ENCODE measurements at places on chromosomes 12 and 14. TPM values are rescaled to one million over a fixed set of nuclear protein-coding genes. Genes with fewer than 3 reads are reported as not detected.

GRCh38 chr12:32301216-32301615, 98.1 kb upstream of the FGD4 start:
- no peak for DNase-seq

- no peak for DNase-seq
Measured at GRCh38 chr12:70251661-70252060, 8.4 kb downstream of the CNOT2 start.

DNA sequence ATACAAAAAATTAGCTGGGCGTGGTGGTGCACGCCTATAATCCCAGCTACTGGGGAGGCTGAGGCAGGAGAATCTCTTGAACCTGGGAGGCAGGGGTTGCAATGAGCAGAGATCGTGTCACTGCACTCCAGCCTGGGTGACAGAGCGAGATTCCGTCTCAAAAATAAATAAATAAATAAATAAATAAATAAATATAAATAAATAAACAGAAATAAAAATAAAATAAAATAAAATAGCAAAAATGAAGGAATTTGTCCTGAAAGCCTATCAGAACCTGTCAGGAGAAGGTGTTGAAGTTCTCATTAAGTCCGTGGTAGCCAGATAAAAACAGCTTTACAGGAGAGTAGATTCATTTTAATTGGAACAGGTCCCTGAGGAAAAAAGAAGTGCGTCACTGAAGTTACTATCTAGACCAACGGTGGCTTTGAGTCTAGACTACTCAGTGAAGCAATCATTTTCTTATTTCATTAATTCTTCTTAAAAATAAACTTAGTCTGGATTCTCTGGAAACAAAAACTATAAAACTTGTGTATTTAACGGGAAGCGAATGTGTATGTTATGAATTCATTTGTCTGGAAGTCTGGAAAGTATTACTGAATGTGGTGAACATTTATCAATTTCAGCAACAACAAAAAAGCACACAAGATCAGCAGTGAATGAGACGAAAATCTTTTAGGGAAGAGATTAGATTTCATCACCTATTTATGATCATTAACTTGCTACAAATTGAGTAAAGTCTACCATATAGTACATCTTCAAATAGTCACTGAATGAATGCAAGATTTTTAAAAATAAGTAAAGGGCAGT, 248.5 kb upstream of the PDE3A start:
- no peak for DNase-seq

DNA sequence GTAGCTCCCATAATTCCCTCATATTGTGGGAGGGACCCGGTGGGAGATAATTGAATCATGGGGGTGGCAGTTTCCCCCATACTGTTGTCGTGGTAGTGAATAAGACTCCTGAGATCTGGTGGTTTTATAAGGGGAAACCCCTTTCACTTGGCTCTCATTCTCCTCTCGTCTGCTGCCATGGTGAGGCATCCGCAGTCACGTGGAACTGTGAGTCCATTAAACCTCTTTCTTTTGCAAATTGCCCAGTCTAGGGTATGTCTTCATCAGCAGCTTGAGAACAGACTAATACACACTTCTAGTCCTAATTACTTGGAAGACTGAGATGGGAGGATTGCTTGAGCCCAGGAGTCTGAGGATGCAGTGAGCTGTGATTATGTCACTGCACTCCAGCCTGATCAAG, 64.4 kb downstream of the TMX1 start:
- no peak for DNase-seq

DNA sequence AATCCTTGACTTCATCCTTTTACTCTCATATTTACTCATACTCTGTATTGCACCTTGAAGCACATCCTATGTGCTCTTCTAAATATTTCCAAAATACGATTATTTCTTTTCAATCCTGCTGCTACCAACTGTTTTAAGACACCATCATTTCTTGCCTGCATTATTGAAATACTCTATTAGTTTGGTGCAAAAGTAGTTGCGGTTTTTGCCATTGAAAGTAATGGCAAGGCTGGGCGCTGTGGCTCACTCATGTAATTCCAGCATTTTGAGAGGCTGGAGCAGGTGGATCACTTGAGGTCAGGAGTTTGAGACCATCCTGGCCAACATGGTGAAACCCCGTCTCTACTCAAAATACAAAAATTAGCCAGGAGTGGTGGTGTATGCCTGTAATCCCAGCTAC, 412.5 kb downstream of the KCNH5 start:
- DNase-seq, result no peak

- no peak for DNase-seq
Measured at GRCh38 chr14:56998728-56999127, 188.4 kb upstream of the OTX2 start.

DNA sequence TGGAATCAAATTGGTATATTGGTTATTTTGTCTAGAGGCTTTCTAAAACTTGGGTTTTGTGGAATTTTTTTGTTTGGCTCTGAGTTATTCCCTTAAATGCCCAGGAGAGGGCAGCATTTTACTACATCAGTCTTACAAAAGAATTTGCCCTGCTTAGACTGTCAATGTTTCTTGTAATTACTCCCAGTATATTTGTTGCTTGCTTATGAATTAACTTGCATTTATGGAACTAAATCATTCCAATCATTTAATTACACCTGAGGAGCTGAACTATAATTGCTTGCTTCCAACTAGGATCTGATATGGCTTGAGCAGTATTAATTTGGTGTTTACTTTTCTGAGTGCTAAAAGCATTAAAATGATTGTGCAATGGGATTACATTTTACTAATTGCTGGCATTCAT, 48.7 kb downstream of the MIPOL1 start:
- no peak for DNase-seq

- no peak for DNase-seq
Measured at GRCh38 chr12:116853507-116853906, 27.7 kb downstream of the HRK start.

- no peak for DNase-seq
Measured at GRCh38 chr14:20499108-20499507, 6.2 kb upstream of the RNASE10 start.

TAS2R31 gene
- total RNA-seq, result 2.0 TPM

CLEC4E gene
- total RNA-seq, result 1.5 TPM

OR4K13 gene
- total RNA-seq, result not detected

RNASE12 gene
- total RNA-seq, result not detected
